ENCODE measurements at places on chromosomes 6 and 20.

DNA sequence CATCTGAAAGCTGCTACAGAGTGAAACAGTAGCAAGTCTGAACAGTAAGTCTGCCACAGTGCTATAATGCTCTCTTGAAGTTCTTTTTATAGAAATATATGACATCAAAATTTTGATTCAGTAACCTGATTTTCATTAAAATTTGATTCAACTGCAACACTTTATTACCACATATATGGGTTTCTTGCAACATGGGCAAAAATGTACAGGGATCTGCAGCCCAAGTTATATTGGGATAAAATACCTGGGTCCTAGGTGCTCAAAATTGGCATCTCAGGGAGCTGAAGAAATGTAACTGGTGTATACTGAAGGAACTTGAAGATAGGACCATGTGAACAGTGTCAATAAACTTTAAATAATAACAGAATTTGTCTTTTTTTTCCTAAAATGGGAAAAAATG lies 10.8 kb downstream of the ROMO1 start:
- DNase-seq = no peak

- DNase-seq = no peak
Observed at GRCh38 chr6:158765499-158766068, 53.6 kb downstream of the EZR start.

DNA sequence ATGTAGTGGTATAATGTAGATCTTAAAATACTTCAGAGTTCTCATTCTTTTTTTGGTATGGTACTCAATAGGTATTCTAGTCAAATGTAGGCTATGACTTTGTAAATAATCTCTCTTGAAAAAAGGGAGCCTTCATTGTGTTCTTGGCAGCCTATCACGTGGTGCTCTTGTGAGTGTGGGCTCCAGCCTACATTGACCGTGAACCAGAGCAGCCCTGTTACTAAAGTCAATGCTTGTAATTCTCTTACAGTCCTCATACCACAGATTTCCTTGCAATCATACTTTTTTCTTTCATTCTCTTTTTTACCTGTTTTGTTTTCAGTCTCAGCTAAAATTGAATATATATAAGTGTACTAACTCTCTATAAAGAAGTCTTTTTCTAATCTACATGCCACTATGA lies 31.1 kb downstream of the ARID1B start:
- DNase-seq = no peak

GRCh38 chr6:85096976-85097375 lies 332.6 kb upstream of the TBX18 start:
- DNase-seq = no peak

DNA sequence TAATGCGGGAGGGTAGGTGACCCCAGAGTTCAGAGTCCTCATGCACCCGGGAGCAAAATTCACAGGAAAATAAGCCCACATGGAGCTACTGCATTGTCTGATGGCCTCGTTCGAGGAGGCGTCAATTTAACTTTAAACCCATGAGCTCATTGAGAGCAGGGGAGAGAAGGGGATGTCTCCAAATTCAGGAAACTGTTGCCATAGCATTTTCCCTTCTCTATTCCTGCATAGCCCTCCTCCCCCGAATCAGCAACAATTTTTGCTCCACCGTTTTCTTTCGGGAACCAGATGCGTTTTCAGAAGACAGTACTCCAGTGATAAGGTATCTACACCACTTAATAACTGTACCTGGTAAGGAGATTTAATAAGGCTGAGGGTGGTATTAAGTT lies 324 bp upstream of the LAMP5 start:
- no peak for DNase-seq

GRCh38 chr6:110140650-110141049 lies 38.8 kb downstream of the WASF1 start:
- DNase-seq = no peak

DNA sequence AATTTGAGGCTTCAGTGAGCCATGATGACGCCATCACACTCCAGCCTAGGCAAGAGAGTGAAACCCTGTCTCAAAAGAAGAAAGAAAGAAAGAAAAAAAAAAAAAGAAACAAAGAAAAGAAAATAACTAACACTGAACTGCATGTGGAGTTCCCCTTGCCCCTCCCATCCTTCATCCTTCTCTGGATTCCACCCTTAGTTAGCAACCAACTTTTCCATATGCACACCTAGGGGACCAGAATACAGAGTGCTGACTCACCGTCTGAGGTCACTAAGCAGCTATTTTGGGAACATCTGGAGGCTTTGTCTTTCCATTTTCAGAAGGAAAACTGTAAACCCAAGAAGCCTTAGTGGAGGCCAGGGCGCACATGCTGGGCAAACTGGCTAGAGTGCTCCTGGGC lies 257.4 kb downstream of the MAFB start:
- DNase-seq = no peak

GRCh38 chr20:10763112-10763511 lies 89.3 kb upstream of the JAG1 start:
- DNase-seq = no peak

DNA sequence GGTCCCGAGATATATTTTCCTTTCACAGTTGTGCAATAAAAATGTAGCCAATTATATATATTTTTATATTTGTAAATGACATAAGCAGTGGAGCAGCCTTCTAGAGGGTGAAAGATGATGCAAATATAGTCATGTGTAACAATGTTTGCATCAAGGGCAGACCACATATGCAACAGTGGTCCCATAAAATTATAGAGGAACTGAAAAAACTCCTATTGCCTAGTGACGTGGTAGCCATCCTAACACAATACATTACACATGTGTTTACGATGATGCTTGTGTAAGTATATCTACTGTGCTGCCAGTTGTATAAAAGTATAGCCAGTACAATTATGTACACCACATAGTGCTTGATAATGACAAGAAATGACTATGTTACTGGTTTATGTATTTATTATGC lies 162.8 kb downstream of the ZFAND3 start:
- DNase-seq = no peak

- DNase-seq = no peak
Observed at GRCh38 chr6:68235326-68235784, 399.7 kb upstream of the ADGRB3 start.

All from RWPE2 (cell line).